GDM1 (cell line): ENCODE measurements at places on chromosomes 5 and 9.

GRCh38 chr5:98713856-98714255, 59.6 kb upstream of the RGMB start:
- DNase-seq, result no peak

GRCh38 chr5:74934949-74935751, 69.0 kb upstream of the FAM169A start:
- DNase-seq, result peak; percentile 77

GRCh38 chr9:79301085-79301484, 270.7 kb upstream of the TLE4 start:
- DNase-seq, result no peak

- no peak for DNase-seq
Measured at GRCh38 chr9:117821954-117822353, 117.8 kb downstream of the TLR4 start.

DNA sequence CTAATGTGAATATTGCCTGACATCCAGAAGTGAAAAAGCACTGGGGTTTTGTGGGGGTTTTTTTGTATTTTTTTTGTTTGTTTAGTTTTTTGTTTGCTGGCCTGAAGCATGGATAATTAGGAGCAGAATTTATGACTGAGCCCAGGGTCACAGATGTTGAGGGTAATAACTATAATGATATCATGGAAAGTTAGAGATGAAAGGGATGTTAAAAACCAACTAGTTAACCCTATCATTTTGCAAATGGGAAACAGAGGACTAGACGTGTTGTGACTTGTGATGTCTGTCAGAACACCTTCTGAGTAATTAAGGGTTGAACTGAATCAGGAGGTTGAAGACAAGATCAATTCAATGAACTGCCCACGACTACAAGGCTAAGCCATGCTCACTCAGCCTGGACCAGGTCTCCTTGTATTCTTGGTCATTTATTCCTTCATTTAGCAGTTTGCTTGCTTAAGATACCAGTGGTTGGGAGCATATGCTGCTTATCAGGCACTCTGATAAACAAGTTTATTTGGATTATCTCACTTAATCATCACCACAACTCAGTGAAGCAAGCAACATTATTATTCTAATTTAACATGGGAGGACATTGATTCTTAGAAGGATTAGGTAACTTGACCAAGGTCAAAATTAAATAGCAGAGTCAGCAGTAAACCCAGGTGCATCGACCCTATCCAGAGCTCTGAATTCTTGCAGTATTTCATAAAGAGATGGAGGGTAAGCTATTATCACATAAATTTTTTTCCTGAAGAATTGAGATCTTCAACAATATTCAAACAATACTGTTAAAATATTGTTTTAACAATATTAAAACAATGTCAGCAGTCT, 75.7 kb upstream of the PIK3R1 start:
- DNase-seq, result no peak

GRCh38 chr9:130938652-130939404, at the start of gene FIBCD1:
Gene FIBCD1 (minus strand): TSS chr9:130939247. CDS start chr9:130938607, 640 bp downstream.
- DNase-seq, result no peak

GRCh38 chr9:108549184-108549583, 306.6 kb downstream of the ACTL7B start:
- DNase-seq, result no peak

GRCh38 chr9:96317335-96317980, 15.5 kb upstream of the HSD17B3 start:
- DNase-seq, result peak; percentile 3

DNA sequence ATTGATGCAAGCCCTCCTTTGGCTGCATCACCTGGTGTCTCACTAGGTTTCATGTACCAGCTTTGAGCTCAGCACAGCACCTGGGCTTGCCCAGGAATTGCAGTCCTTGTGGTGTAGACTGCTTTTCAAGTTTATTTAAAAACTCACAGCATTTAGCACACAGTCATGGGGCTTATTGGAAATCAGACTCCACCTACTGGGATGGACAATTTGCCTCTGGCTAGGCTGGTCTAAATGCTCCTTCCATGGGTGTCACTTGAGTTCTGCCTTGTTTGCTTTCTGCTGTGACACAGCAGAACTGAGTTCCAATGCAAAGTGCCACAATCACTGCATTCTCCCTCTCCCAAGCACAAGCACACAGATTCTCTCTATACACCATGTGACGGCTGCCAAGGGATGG, 453.3 kb downstream of the GABRG2 start:
- no peak for DNase-seq

GRCh38 chr5:55903121-55903701, 52.1 kb downstream of the IL31RA start:
- DNase-seq, result no peak

GRCh38 chr5:59685191-59685530, 208.4 kb downstream of the PDE4D start:
- DNase-seq, result no peak

- no peak for DNase-seq
Measured at GRCh38 chr5:116063950-116064349, 20.9 kb upstream of the COMMD10 start.

- DNase-seq, result no peak
Measured at GRCh38 chr5:57429513-57430120, 53.0 kb downstream of the ACTBL2 start.

- no peak for DNase-seq
Measured at GRCh38 chr5:120436996-120437395, 27.1 kb upstream of the PRR16 start.

DNA sequence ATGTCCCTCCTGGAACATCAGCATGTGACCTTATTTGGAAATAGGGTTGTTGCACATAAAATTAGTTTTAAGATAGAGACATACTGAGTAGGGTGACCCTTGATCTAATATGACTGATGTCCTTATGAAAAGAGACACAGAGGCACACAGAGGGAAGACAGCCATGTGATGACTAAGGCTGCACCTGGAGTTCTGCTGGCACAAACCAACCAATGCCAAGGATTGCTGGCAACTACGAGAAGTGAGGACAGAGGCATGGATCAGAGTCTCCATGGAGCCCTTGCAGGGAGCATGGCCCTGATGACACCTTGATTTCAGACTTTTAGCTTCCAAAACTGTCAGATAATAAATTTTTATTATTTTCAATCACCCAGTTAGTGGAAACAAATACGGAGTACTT, 101.9 kb downstream of the FBXL7 start:
- no peak for DNase-seq

- DNase-seq, result no peak
Measured at GRCh38 chr5:83199126-83199525, 121.8 kb downstream of the XRCC4 start.

DNA sequence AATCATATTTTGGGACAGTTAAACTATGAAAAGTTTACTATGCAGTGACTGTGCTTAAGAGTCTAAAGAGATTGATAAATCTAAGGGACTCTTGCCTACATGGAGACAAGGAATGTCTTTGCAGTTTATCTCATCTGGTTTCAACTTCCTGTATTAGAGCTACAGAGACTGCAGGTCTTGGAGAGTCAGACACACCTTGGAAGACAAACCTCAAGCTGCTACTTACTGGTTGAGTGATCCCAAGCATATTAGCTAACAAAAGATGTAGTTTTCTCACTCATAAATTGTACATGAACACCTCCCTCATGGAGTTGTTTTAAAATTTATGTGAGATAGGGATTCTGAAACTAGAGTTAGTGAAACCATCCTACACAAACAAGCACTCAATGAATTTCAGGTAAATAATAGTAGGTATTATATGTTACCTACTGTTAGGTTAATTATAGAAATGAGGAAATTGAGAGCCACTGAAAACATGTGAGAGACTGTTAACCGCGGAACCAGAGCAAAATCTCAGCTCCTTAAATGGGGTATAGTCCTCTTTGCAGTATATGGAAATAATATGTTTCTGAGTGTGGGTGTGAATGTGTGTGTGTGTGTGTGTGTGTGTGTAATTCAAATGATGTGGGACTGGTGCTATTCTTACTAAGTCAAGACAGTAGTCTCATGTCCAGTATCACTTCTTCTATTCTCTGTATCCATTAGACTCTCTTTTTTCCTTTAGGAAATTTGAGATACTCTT, 752.1 kb downstream of the DTWD2 start:
- no peak for DNase-seq

GRCh38 chr5:167759057-167759821, 532.2 kb upstream of the WWC1 start:
- DNase-seq, result no peak

DNA sequence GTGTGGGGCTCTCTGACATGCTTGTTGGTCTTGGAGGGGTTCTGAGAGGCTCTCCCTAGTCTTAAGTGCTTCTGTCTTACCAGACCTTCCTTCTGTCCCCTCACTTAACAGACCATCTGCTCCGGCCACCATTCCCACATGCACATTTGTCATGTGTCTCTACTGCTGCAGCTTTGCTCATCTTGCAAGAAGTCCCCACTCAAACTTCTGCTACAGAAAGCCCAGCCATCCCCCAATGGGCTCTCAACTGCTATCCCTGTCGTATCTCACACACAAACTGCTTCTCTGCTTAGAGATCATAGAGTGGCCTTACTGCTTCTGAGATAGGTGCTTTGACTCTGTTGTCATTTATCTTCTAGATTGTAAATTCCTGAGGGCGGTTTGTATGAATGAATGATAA, 69.4 kb downstream of the NUP214 start:
- no peak for DNase-seq

DNA sequence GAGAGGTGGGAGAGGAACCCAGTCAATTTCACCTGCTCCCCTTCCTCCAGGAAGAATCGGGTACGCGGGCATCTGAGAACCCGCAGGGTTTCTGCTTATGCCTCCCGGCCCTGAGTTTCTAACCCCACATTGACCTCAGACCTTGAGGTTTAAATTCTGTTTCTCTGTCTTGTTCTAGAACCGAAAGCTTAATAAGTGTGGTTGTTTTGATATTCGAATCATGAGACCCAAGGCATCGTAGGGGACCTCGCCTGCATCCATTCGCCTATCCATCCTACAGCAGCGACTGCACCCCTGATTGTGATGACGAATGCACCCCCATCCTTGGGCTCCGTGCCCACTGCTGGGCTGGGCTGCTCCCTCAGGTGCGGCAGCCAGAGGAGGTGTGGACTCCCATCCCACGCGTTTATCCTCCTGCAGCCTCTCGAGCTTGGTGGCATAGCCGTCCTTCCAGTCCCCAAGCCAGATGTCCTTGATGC, 80.8 kb upstream of the IER5L start:
- DNase-seq, result no peak

GRCh38 chr9:132141948-132142594, 19.8 kb upstream of the NTNG2 start:
- no peak for DNase-seq

DNA sequence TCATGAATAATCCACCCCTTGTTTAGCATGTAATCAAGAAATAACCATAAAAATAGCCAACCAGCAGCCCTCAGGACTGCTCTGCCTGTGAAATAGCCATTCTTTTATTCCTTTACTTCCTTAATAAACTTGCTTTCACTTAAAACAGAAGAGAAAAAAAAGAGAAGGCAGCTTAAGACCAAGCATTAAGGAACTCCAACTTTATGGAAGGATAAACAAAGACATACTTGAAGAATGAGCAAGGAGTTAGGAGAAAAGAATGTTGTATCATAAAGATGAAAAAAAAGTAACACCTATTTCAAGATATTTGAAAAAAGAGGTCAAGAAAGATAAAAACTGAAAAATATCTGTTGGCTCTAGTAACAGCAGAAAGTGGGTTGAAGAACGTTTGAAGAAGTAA, 107.6 kb downstream of the RNF180 start:
- no peak for DNase-seq

DNA sequence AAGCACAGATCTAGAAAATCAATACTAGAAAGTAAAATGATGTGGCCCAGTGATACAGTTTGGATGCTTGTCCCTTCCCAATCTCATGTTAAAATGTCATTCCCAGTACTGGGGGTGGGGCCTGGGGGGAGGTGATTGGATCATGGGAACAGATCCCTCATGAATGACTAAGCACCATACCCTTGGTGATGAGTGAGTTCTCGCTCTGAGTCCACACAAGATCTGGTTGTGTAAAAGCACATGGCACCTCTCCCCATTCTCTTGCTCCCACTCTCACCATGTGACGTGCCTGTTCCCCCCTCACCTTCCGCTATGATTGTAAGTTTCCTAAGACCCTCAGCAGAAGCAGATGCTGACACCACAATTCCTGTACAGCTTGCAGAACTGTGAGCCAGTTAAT, 234.2 kb upstream of the CDH6 start:
- DNase-seq, result no peak

DNA sequence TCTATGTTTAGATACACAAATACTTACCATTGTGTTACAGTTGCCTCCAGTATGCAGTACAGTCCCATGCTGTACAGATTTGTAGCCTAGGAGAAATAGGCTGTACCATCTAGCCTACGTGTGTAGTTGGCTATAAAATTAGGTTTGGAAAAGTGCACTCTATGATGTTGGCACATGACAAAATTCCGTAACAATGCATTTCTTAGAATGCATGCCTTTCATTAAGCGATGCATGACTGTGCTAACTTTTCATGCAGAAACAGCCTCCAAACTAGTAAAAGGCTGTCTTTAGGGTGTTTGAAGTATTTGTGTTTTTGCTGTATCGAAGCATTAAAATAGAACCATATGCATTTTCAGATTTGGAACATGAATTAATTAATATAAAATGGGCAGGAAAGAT, 157.9 kb downstream of the RMI1 start:
- no peak for DNase-seq

- no peak for DNase-seq
Measured at GRCh38 chr5:11758321-11758720, 145.9 kb downstream of the CTNND2 start.

DNA sequence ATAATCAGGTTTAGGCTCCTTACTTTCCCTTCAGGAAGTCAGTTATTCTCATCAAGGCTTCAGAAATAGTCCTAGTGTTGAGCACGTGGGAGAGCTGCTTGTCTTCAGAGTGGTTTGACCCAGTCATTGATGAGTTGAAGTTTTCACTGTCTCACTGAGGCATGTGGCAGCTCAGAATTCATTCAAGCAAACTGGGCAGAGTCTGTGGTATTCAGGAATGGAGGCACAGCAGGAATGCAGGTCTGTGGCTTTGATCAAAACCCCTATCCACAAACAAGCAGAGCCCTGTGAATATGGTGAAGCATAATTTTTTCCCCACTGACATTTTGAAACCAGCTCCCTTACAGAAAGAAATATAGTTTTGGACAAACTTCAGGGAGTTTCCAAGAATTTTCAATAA, 207.3 kb downstream of the CD180 start:
- DNase-seq, result no peak
